ENCODE measurements at places on chromosomes 7 and 10. TPM values are rescaled to one million over a fixed set of nuclear protein-coding genes. Genes with fewer than 3 reads are reported as not detected.

- no peak overlapping the region for H3K4me3 ChIP-seq
- H3K27me3 ChIP-seq = peaks cover 9% of the 10 kb centered on the region
- peaks cover 29% of the 10 kb centered on the region for H3K4me1 ChIP-seq
- no peak for DNase-seq
- H3K36me3 ChIP-seq = peaks cover 25% of the 10 kb centered on the region
- no peak overlapping the region for H3K27ac ChIP-seq
Measured at GRCh38 chr7:150950496-150951180, 27.5 kb downstream of the KCNH2 start.

WNT8B gene
- polyA plus RNA-seq = 0.11 TPM

FAM25G gene
- polyA plus RNA-seq = not detected

DNA sequence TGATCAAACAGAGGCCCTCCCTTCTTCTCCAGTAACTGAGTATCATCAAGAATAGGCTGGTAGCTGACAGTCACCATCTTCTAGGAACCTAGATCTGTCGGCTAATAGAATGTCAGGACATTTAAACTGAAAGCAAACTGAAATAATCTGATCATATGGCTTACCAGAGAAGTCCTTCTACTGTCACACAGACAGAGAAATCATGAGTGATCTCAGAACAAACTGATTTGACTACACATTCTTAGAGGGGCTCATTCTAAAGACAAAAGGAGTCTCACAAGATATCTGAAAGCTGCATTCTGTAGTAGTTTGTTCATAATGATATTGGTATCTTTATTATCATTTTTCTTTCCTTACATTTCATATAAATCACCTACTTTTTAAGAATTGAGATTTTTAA, 130.9 kb upstream of the ADCY1 start:
- H3K27ac ChIP-seq = no peak overlapping the region
- no peak for DNase-seq
- no peaks in the 10 kb centered on the region for H3K4me1 ChIP-seq
- H3K27me3 ChIP-seq = no peaks in the 10 kb centered on the region
- H3K4me3 ChIP-seq = no peak overlapping the region

PCGF5 gene
- 22.5 TPM for polyA plus RNA-seq

GRCh38 chr10:121433965-121434364, 164.3 kb downstream of the FGFR2 start:
- H3K36me3 ChIP-seq = no peaks in the 10 kb centered on the region
- DNase-seq = no peak
- H3K27me3 ChIP-seq = no peaks in the 10 kb centered on the region
- H3K4me3 ChIP-seq = no peak overlapping the region
- H3K4me1 ChIP-seq = no peaks in the 10 kb centered on the region
- H3K27ac ChIP-seq = no peak overlapping the region

- no peak overlapping the region for H3K27ac ChIP-seq
- no peak overlapping the region for H3K4me3 ChIP-seq
- no peak for DNase-seq
Measured at GRCh38 chr10:95346715-95347401, 56.1 kb upstream of the PDLIM1 start.

DNA sequence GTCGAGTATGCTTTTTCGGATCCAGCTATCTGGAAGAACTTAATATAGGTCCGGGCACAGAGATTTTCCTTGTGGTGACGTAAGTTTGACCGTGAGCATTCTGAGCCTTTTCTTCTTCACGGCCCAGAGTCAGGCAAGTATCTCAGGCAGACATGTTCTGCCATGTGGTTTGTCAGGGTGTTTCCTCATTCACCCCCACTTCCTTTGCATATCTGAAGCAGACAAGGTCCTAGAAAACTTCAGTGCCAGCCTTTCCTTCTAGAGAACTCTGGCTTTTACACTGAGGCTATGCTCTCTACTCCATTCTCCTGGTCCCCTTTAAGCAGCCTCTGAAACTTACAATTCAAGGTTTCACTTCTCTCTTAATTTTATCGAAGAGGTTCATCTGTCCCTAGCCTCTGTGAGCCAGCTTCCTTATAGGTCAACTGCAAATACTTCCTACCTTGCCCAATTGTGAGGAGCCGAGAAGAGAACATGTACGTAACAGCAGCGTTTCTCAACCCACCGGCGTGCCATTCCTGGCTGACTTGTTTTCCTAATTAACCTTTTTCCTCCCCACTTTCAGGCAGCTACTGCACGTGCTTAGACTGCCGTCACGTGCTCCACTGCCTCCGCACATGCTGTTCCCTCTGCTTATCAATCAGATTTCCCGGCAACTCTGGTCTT, 47.3 kb downstream of the CDCA7L start:
- peaks cover 20% of the 10 kb centered on the region for H3K36me3 ChIP-seq
- H3K4me3 ChIP-seq = no peak overlapping the region
- no peaks in the 10 kb centered on the region for H3K4me1 ChIP-seq
- peak; percentile 15 for DNase-seq

GRCh38 chr7:127891144-127891543, 140.1 kb downstream of the LRRC4 start:
- no peak overlapping the region for H3K27ac ChIP-seq
- H3K27me3 ChIP-seq = no peaks in the 10 kb centered on the region
- H3K4me1 ChIP-seq = peaks cover 2% of the 10 kb centered on the region
- H3K4me3 ChIP-seq = no peak overlapping the region
- no peak for DNase-seq
- peaks cover 5% of the 10 kb centered on the region for H3K36me3 ChIP-seq

RNLS gene
- polyA plus RNA-seq = 2.0 TPM

DNA sequence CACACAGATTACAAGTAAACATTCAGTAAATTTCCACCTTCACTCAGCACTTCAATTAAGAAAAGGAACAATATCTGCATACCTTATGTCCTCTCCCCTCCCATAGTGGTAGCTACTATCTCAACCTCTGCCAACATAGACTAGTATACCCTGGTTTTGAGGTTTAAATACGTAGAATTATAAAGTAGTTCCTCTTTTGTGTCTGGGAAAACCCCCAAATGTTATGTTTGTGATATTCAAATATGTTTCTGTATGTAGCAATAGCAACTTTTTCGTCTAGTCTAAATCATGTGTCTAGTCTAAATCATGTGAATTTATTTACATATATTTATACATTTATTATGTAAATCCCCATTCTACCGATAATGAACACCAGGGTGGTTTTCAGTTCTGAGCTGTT, 13.2 kb upstream of the CAMK2B start:
- no peak overlapping the region for H3K4me3 ChIP-seq
- H3K4me1 ChIP-seq = peaks cover 8% of the 10 kb centered on the region
- H3K36me3 ChIP-seq = no peaks in the 10 kb centered on the region
- DNase-seq = no peak
- H3K27ac ChIP-seq = no peak overlapping the region
